HCT116 (cell line): ENCODE measurements at places on chromosomes 16 and 17. TPM values are rescaled to one million over a fixed set of nuclear protein-coding genes. Genes with fewer than 3 reads are reported as not detected.
A peak's percentile ranks its signal among the peaks of the same experiment; 100 is the strongest.

GRCh38 chr17:57766318-57766943 lies 21.3 kb upstream of the CCDC182 start:
- no peak for DNase-seq

- no peak for DNase-seq
These were observed 5.7 kb downstream of the TK2 start for GRCh38 chr16:66544016-66544757.

DNA sequence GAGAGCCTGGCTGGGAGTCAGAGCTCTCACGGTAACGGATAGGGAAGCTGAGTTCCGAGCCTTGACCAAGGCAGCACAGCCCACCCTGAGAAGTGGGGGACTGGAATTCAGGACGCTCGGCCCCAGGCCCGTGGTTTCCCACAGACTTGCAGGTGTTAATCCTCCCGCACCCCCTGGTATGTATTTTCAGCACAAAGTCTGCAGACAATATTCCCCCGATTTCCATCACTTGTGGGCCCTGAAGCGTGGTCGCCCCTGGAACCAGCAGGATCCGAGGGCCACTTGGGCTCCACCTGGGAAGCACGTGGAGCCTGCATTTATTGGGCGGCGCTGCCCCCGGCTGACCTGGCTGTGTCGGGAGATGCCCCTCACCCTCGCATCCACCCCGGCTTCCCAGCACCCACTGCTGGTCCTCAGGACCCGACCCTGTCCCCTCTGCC lies 60.2 kb downstream of the WSB1 start:
- no peak for DNase-seq

GRCh38 chr16:590188-590814 lies 435 bp downstream of the RAB40C start:
- no peak for DNase-seq

LDHD gene
- total RNA-seq = 3.4 TPM

- no peak for DNase-seq
These were observed 78.7 kb downstream of the MRM3 start for GRCh38 chr17:860805-861204.

GRCh38 chr17:27558842-27559505 lies 72.0 kb upstream of the LGALS9 start:
- no peak for DNase-seq

PABPN1L gene
- 0.57 TPM for total RNA-seq

SRRM2 gene
- 541 TPM for total RNA-seq

GRCh38 chr16:72922714-72923113 lies 125.2 kb downstream of the ZFHX3 start:
- DNase-seq = no peak

DNA sequence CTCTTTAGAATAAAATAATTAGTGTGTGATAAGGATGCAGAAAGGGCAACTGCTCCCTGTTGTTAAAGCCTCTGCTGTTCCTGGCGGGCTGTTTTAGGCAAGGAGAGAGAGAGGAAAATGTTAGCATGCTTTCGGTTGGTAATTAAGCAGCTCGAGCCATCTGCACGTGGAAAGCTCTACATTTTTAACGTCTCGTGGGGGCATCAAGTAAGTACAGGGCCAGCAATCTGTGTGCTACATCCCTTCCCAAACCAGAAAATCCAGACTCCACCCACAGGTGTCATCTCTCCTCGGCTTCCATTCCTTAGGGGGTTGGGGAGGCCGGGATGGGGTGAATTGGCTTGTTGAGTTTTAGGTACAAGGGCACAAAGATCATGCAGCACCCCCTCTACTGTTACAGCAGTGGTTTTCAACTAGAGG lies 62.4 kb upstream of the MARCHF10 start:
- no peak for DNase-seq

GRCh38 chr16:87607223-87607622 lies 4.9 kb downstream of the JPH3 start:
- no peak for DNase-seq

DNA sequence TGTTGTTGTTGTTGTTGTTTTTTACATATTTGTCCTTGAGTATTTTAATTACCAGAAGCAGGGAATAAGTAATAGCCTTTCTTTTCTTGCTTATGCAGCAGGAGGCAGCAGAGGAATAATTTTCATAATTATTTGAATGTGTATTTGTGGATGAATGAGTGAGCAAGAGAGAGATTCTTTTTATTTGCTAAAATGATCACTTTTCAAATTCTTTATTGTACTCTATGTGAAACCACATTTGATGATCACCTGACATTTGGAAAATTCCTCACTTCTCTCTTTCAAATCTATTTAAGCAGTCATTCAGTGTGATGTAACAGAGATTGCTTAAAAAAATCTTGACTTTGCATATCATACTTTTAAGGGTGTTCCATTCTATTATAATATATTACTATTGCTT lies 223.6 kb downstream of the BCAS3 start:
- no peak for DNase-seq

TRAPPC1 gene
- total RNA-seq = 123 TPM

DNA sequence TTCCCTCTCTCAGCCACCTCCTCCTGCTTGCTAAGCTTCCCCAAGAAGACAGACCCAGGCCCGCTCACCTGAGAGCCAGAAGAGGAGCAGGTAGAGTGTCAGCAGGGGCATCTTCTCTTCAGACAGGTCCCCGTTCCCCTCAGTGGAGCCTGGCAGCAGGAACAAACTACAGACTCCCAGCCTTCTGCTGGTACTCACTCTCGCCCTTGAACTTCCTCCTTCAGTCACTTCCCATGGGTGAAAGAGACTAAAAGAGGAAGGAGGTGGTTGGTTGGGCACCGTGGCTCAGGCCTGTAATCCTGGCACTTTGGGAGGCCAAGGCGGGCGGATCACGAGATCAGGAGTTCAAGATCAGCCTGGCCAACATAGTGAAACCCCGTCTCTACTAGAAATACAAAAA lies at the start of gene CD300LF:
Gene CD300LF (minus strand): TSS at position 168 of the 400 bp plus-strand sequence. CDS start 57 bp downstream, at position 111.
- DNase-seq = no peak

DNA sequence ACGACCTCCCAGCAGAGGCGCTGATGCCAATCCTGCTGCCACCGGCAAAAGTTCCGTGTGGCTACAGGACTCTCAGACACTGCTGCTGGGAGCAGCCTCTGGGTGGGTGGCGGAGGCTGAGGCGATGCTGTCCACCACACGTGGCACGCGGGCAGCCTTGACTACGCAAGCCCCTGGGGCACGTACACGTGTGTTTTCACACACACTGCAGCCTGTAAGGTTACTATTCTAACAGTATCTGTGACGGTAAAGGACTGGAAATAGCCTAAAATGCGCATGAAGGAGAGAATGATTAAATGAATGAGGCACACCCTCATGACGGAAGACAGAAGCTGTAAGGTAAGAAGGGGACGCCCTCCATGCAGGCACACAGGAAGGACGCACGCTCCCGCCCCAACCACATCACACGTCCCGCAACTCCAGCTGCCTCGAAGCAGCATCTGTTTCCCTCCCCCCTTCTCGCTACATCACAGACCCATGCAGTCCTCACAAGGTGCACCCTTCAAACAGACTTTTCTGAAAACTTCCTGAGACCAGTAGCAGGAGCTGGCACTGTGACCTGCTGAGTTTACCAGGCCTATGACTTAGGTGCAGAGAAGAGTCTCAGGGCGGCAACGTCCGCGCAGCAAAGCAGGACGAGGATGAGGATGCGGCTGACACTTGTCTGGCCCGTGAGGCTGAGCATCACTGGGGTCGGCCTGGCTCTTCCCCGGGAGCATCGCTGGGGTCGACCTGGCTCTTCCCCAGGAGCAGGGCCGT lies 28.7 kb upstream of the FASN start:
- no peak for DNase-seq

GRCh38 chr17:57861000-57861789 lies 11.4 kb upstream of the MRPS23 start:
- DNase-seq = peak; percentile 75

CCL7 gene
- not detected for total RNA-seq

GRCh38 chr16:30470632-30470995 lies 1.9 kb upstream of the ITGAL start:
- DNase-seq = no peak

GRCh38 chr16:90031931-90032673 lies 12.8 kb upstream of the DBNDD1 start:
- DNase-seq = no peak

PROCA1 gene
- 0.96 TPM for total RNA-seq

- no peak for DNase-seq
These were observed 66.4 kb downstream of the MYH10 start for GRCh38 chr17:8563981-8564602.

- DNase-seq = no peak
These were observed 2.5 kb upstream of the METRNL start for GRCh38 chr17:83076938-83077337.

DNA sequence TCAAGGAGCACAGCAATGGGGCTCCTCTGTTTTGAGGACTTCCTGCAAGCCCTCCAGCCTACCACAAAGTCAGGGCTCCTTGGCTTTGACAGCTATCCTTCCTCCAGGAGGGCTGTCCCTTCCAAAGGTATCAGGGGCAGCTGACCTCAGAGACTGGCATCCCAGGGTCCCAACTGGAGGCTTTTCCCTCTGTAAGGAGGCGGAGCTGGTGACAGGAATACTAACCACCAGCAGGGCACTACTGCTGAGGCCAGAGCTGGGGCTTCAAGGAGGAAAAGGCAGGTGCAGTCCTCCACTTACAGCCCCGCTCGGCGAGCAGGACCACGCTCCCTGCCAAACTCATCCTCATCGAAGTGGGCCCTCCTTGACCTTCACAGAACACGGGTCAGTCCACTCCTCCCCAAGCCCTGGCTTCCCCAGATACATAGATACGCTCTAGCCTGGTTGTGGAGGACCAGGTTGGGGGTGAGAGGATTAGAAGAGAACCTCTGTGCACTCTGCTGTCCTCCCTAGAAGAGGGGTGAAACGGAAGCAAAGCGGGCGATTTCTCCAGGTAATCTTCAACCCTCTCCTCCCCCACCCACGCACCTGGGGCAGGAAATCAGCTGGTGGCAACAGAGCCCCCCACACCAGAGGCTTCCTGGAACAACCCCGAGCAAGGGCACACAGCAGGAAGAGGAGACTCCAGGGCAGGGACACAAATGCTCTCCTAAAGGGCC lies 20.5 kb downstream of the ST3GAL2 start:
- DNase-seq = no peak
